Activated T-cell treated with anti-CD3 and anti-CD28 coated beads, Interleukin-2, amount 50 U/mL, for 24 hours (primary cell): ENCODE measurements at places on chromosomes 3 and 15.

DNA sequence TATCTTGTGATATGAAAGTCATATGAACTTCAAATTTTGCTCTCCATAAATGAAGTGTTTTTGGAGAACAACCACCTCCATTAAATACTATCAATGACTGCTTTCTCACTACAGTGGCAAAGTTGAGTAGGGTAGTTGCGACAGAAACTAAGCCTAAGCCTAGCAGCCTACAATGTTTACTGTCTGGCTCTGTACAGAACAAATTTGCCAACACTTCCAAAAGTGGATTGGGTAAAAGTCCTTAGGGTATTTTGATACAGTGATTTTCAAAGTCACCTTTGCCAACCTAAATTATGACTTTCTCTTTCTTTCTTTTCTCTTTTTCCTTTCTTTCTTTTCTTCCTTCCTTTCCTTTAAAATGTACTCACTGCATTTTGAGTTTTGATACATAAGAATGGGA, 142.6 kb downstream of the PLCL2 start:
- no peak overlapping the region for H3K27ac ChIP-seq
- peaks cover 25% of the 10 kb centered on the region for H3K36me3 ChIP-seq
- no peak for DNase-seq
- peaks cover 90% of the 10 kb centered on the region for H3K4me1 ChIP-seq
- H3K27me3 ChIP-seq = no peaks in the 10 kb centered on the region

- no peaks in the 10 kb centered on the region for H3K4me1 ChIP-seq
- H3K27me3 ChIP-seq = no peaks in the 10 kb centered on the region
- H3K4me3 ChIP-seq = no peak overlapping the region
- DNase-seq = no peak
- H3K36me3 ChIP-seq = peaks cover 86% of the 10 kb centered on the region
Measured at GRCh38 chr3:51422211-51422610, 31.1 kb downstream of the RBM15B start.

GRCh38 chr15:39896846-39897245, 23.2 kb downstream of the GPR176 start:
- peaks cover 17% of the 10 kb centered on the region for H3K27me3 ChIP-seq
- H3K4me1 ChIP-seq = no peaks in the 10 kb centered on the region
- DNase-seq = no peak
- no peaks in the 10 kb centered on the region for H3K36me3 ChIP-seq

- H3K36me3 ChIP-seq = no peaks in the 10 kb centered on the region
- H3K27ac ChIP-seq = peak overlapping the region; percentile 45
- DNase-seq = no peak
Measured at GRCh38 chr3:188948281-188948996, 223.3 kb upstream of the TPRG1 start.

DNA sequence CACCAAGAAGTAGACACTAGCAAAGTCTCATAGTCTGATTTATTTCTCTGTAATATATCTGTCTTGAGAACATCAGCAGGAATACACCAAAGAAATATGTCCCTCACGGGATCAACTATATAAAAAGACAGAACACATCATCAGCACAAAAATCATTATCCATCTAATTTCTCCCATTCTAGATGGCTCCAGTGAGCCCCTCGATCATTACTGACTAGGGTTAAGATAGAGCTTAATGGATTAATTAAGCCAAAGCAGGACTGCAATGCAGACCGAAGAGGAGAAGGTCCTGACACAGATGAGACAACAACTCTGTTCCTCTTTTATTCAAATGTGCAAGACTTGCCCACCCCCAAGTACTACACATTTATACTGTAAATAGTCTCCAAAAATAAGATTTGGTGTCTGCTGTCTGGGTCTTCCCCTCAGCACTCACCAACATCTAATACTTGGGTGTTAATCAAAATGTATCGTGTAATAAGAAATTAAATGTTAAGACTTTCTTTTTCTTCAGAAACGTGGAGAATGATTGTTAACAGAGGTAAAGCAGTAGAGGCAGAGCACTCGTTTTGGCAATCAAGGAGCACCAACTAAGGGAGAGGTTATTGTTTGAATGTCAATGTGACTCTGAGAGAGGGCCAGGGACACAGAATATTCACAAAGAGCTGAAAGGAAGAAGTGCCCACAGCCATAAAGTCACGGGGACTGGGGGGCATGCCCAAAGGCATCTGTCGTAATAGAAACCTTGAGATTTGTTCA, 133.6 kb downstream of the TIGIT start:
- DNase-seq = no peak
- no peaks in the 10 kb centered on the region for H3K36me3 ChIP-seq
- peaks cover 2% of the 10 kb centered on the region for H3K4me1 ChIP-seq
- no peak overlapping the region for H3K27ac ChIP-seq

GRCh38 chr3:59885899-59886400, 836.1 kb upstream of the CFAP20DC start:
- H3K36me3 ChIP-seq = no peaks in the 10 kb centered on the region
- H3K27ac ChIP-seq = no peak overlapping the region
- peaks cover 49% of the 10 kb centered on the region for H3K4me1 ChIP-seq
- H3K27me3 ChIP-seq = no peaks in the 10 kb centered on the region
- no peak for DNase-seq
- H3K4me3 ChIP-seq = no peak overlapping the region

DNA sequence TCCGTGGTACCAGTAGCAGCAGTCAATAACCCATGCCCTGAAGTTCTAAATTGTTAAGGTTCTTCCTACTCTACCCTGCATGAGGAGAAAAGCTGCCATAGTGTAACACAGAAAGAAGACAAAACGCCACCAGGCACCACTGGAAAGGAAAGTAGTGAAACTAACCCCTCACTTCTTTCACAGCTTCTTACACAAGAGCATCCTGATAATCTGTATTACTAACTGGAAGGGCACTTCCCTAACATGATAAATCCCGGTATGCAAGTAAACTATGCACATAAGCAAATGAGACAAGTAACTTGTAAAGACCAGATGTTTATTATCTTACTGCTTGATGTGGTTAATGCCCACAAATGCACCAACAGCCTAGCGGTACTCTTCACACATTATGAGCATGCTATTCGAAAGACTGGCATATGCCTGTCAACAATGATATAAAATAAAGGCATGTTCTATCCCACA, 141.3 kb downstream of the ADAM10 start:
- no peaks in the 10 kb centered on the region for H3K27me3 ChIP-seq
- peak overlapping the region; percentile 38 for H3K27ac ChIP-seq
- no peak for DNase-seq
- H3K4me1 ChIP-seq = peaks cover 31% of the 10 kb centered on the region
- H3K4me3 ChIP-seq = no peak overlapping the region
- peaks cover 81% of the 10 kb centered on the region for H3K36me3 ChIP-seq

DNA sequence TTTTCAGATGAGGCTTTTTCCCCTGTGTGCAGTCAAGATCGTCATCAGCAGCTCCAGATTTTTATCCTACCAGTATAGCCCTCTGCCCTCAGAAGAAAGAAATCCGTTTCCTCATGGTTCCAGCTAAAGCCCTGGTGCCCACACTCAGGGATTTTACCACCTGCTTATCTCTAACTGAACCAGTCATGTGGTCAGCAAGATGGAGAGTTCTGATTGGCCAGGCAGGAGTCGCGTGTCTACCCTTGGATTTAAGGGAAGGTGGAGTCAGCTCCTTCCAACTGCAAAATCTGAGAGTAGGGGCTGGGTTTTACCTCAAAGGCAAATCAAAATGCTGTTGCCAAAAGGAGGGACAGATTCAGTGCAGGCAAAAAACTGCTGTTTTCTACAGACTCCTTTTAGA, 135.3 kb downstream of the LRTM1 start:
- H3K4me3 ChIP-seq = no peak overlapping the region
- DNase-seq = no peak
- H3K36me3 ChIP-seq = no peaks in the 10 kb centered on the region
- H3K27ac ChIP-seq = no peak overlapping the region

DNA sequence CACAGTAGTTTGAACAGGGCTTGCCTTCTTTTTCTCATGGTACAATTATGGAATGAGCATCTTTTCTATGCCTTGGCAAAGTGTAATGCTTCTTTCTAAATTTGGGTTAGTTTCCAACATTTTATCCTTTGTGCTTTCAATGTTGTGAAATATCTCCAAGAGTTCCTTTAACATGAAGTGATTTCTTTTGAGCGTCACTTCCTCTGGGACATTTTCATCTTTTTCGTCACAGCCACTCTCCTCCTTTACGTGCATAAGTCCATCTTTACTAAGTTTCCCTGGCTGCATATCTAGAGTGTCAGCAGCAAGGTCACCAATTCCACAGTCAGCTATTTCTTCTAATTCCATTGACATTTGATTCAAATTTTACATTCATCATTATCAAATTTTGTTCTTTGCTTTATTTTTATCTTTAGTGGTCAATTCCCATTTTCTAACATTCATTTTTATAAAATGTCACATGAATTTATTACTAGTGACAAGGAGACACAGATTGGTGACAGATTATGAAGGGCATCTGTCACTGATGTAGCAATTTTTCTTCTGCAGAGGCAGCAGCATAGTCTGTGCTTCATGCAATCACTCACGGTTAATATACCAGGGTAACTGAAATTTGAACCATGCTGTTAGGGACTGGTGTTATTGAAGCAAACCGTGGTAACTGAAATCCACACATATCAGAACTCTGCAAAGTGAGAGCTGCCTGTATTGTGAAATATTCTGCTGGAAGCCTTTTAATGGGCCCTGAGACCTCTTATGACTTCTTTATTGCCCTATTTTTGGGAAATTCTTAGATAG, 126.5 kb upstream of the THBS1 start:
- no peak for DNase-seq
- no peak overlapping the region for H3K4me3 ChIP-seq
- peaks cover 3% of the 10 kb centered on the region for H3K4me1 ChIP-seq
- no peak overlapping the region for H3K27ac ChIP-seq
- no peaks in the 10 kb centered on the region for H3K36me3 ChIP-seq
- H3K27me3 ChIP-seq = peaks cover 20% of the 10 kb centered on the region

- H3K4me1 ChIP-seq = peaks cover 35% of the 10 kb centered on the region
- H3K27ac ChIP-seq = no peak overlapping the region
- H3K4me3 ChIP-seq = no peak overlapping the region
- H3K27me3 ChIP-seq = peaks cover 35% of the 10 kb centered on the region
- H3K36me3 ChIP-seq = no peaks in the 10 kb centered on the region
Measured at GRCh38 chr15:50064673-50065072, 54.4 kb downstream of the ATP8B4 start.

DNA sequence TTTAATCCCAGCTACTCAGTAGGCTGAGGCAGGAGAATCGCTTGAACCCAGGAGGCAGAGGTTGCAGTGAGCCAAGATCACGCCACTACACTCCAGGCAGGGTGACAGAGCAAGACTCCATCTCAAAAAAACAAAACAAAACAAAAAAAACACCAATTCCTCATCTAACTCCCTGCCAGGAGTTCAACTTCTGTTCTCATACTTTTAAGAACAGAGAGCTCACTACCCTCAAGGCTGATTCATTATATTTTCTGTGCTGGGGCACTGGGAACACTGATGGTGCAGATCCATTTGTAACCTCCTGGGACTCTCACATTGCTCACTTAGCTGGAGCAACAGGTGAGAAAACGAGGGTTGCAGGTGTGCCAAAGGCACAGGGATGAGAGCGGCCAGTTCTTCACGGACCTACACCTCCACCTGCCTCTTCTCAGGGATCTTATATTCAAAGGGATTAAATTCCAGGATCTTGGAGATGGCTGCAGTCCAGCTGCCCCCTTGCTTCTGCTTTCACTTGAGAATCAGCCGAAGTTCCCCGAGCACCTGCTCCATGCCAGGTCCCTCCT, 12.3 kb upstream of the CSK start:
- H3K27ac ChIP-seq = no peak overlapping the region
- DNase-seq = no peak
- no peak overlapping the region for H3K4me3 ChIP-seq
- peaks cover 30% of the 10 kb centered on the region for H3K4me1 ChIP-seq
- H3K27me3 ChIP-seq = peaks cover 4% of the 10 kb centered on the region
- no peaks in the 10 kb centered on the region for H3K36me3 ChIP-seq

- H3K27ac ChIP-seq = no peak overlapping the region
- H3K4me1 ChIP-seq = peaks cover 3% of the 10 kb centered on the region
- no peak overlapping the region for H3K4me3 ChIP-seq
- no peak for DNase-seq
- H3K27me3 ChIP-seq = peaks cover 17% of the 10 kb centered on the region
- H3K36me3 ChIP-seq = no peaks in the 10 kb centered on the region
Measured at GRCh38 chr3:120572027-120572426, 24.1 kb upstream of the NDUFB4 start.

DNA sequence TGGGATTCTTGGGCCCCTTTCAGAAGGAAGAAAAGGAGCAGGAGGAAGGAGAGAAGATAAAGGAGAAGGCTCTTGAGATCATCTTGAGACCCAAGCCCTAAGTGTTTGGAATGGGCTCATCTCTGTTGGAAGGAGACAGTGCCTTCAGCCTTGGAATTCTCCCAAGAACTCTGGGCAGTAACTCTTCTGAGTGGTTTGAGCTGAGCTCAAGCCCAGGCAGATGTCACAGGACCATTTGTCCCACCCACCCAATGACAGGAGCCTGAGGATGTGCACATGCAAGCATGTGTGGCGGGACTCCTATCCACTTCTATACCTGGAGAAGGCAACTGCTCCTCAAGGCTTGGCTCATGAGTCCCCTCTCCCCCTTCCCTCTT, 14.6 kb upstream of the TMEM40 start:
- no peak for DNase-seq
- H3K4me3 ChIP-seq = no peak overlapping the region
- H3K27me3 ChIP-seq = peaks cover 12% of the 10 kb centered on the region
- H3K36me3 ChIP-seq = no peaks in the 10 kb centered on the region
- peaks cover 6% of the 10 kb centered on the region for H3K4me1 ChIP-seq
- H3K27ac ChIP-seq = no peak overlapping the region

DNA sequence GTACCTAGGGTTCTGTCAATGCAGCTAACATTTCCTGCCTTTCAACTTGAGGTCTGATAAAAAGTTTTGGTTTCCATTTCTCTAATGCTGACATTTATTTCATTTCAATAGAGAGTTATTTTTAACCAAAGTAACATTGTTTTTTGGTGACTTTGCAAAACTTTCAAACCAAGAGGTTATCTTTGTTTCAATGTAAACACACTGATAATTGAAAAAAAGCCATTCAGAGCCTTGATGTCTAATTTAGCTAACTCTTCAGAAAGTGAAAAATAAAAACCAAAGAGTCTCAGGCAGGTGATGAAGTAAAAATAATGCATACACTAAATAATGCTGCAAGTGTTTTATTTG, 9.6 kb upstream of the TIPARP start:
- H3K4me1 ChIP-seq = peaks cover 45% of the 10 kb centered on the region
- no peak for DNase-seq
- H3K4me3 ChIP-seq = no peak overlapping the region

- no peak for DNase-seq
- H3K4me3 ChIP-seq = no peak overlapping the region
- no peaks in the 10 kb centered on the region for H3K36me3 ChIP-seq
- H3K27ac ChIP-seq = no peak overlapping the region
- H3K4me1 ChIP-seq = peaks cover 26% of the 10 kb centered on the region
- no peaks in the 10 kb centered on the region for H3K27me3 ChIP-seq
Measured at GRCh38 chr3:52318186-52318816, 2.2 kb downstream of the DNAH1 start.

GRCh38 chr3:126859415-126860246, 123.3 kb upstream of the PLXNA1 start:
- H3K27ac ChIP-seq = no peak overlapping the region
- no peaks in the 10 kb centered on the region for H3K4me1 ChIP-seq
